Occipital lobe (tissue), 3 donors: ENCODE measurements at places on chromosomes 5 and 9. TPM values are rescaled to one million over a fixed set of nuclear protein-coding genes. Genes with fewer than 3 reads are reported as not detected.

ERMP1 gene
- total RNA-seq: 18.2 TPM

- DNase-seq: no peak
Observed at GRCh38 chr5:1111727-1112289, at the start of gene SLC12A7. TSS of gene SLC12A7 (minus strand) at chr5:1112063. CDS start at chr5:1111991, 72 bp downstream.

HRCT1 gene
- not detected for total RNA-seq

THBS4 gene
- 2.2 TPM for total RNA-seq

MSANTD3 gene
- 67.5 TPM for total RNA-seq

- DNase-seq: no peak
Observed at GRCh38 chr5:2695200-2695891, 56.1 kb downstream of the IRX2 start.

- DNase-seq: no peak
Observed at GRCh38 chr9:115883467-115884329, 269.9 kb upstream of the PAPPA start.

GRCh38 chr9:137851516-137852267 is 25.9 kb upstream of the CACNA1B start:
- DNase-seq: no peak

ZNF483 gene
- 47.3 TPM for total RNA-seq

DNA sequence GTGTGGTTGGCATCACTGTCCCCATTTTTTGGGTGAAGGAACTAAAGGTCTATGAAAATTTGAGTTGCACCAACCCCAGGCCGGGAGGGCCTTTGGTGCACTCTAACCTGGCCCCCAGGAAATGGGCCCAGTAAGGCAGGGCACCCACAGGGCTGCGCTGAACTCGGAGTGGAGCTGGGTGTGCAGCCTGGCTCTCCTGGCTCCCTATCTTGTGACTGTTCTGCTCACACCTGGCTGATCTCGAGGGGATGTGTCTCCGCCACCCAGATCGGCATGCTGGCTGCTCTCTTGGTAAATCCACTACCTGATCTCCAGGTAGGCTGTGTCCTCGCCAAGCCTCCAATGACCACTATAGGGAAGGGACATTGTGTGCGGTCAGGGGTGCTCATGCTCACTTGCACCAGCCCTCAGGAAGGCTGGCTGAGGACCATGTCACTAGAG is 259.8 kb downstream of the NSG2 start:
- no peak for DNase-seq

DNA sequence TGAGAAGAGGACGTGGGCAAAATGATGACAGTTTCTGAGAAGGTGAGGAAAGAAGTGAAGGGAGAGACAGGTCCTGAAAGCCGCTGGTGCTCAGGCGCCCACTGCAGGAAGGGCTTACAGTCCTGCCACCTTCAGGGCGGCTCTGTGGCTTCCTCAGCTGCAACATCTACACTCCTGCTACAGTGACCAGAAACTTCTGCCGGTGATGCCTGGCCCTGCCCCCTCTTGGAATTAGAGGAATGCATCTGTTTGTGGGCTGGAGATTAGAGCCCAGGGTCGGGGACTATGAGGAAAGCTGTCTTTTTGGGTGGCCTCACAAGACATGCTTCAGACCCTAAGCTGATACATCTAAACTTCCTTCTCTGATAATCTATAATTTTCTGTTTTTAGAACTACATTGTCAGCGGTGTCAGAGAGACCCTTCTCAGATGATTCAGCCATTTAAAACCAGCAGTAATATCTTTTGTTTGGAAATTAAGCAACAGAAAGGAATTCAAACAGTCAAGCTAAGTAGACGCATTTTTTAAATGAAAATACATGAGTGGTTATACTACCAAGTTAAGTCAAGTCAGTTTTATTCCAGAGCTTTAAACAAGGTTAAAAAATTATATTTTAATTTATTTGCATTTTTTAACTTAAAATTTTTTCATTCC is 30.4 kb downstream of the PRDM6 start:
- DNase-seq: no peak
